ENCODE measurements at places on chromosomes 12 and 14.

DNA sequence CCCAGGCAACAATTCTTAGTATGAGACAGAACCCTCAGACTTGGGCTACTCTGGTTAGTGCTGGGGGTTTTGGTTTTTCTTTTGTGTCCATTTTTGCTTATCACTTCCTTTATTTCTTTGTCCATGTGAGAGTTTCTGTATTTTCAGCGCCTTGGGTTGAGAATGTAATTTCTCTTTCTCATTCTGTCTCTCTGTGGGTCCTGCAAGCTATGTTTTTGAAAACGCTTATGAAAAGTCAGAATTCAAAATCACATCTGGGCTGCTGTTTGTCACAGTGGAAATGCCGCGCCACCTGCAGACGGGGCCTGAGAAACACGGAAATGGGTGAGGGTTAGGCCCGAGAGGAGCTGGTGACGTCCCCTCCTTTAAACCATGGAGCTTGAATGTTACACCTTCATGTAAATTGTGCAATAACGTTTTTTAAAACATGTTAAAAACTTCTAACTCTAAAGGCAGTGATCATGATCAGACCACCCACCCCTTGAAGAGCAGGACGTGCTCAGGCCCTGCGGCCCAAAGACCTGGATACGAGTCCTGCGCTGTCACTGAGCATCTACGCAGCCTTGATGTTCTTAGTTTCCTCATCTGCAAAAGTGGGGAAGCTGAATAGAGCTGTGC, 26.1 kb downstream of the JDP2 start:
- DNase-seq, result no peak

DNA sequence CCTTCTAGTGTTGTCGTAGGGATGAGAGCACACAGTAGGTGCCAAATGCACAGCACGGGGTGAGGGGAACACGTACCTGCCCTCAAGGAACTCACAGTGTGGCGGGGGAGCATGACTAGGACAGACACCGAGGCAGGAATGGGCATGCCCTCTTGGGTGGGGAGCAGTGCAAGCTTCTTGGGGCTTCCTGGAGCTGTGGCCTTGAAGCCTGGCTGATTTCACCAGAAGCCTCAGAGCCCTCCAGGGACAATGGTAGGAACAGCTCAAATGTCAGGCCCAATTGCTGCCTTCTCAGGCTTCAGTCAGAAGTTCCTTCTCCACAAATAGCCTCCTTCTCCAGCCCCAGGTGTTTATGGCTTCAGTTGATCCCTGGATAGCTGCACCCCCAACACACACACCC, 43.4 kb downstream of the TEAD4 start:
- DNase-seq, result no peak

DNA sequence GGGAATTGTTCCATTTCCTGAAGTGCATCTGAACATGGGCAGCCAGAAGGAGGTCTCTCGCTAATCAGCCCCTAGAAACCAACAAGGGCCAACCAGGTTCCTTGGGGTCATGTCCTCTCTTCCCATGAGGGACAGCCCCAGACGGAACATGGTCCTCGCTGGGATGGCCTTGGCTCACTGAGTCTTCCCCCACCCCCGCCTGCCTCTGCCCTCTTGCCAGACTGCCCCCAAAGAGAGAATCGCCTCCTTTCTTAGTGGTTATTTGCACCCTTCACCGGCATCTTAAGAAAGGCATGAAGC, 36.4 kb downstream of the CD9 start:
- no peak for DNase-seq

- peak; percentile 86 for DNase-seq
Measured at GRCh38 chr12:95173392-95174251, 43.6 kb downstream of the FGD6 start.

GRCh38 chr12:8847435-8847834, 25.0 kb downstream of the A2ML1 start:
- DNase-seq, result no peak

DNA sequence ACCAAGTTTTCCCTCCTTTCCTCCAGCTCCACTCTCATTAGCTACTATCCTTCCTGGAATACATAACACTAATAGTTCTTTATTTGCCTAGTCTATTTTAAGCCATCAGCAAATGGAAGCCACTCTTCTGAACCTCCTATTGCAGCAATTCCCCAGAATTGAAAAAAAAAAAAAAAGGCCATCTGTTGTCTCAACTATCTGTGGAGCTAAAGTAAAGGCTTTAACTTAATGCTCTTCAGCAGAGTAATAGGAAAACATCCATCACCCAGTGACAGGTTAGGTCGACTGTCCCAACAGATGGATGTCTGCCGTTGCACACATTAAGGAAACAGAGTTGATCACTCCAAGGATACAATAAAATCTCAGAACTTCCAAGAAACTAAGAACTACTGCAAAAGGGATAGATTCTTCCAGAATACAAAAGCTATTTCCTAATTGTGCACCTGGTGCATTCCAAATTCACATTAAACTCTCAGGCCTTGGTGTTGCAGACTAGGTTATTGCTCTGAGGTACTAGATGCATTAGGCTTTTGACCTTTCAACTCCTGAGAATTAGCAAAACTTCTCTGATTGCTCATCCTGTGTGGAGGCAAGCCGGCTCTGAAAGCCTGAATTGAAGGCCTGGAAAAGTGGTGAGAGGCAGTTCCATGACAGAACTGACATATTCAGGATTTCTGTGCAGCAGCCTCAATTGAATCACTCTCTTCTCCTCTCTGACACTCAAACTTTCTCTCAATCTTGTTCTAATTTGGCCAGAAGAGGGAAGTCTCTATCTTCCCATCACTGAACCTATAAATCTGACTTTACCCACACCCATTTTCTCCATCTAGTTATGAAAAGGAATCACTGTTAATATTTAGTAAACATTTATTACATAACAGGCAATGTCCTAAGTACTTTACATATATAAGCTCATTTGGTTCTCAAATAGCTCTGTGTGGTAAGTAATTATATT, 238.4 kb upstream of the HMGA2 start:
- no peak for DNase-seq

All from kidney glomerular epithelial cell (primary cell).